ENCODE measurements at places on chromosomes 12 and 14. TPM values are rescaled to one million over a fixed set of nuclear protein-coding genes. Genes with fewer than 3 reads are reported as not detected.

The LBHD2 gene
- not detected for total RNA-seq

The ACOT6 gene
- total RNA-seq, result not detected

The HHIPL1 gene
- 1.3 TPM for total RNA-seq

The CNPY2 gene
- 69.9 TPM for total RNA-seq

The FAM222A gene
- total RNA-seq, result 7.3 TPM

The ABCC9 gene
- 52.0 TPM for total RNA-seq

The MYO1H gene
- total RNA-seq, result 2.0 TPM

DNA sequence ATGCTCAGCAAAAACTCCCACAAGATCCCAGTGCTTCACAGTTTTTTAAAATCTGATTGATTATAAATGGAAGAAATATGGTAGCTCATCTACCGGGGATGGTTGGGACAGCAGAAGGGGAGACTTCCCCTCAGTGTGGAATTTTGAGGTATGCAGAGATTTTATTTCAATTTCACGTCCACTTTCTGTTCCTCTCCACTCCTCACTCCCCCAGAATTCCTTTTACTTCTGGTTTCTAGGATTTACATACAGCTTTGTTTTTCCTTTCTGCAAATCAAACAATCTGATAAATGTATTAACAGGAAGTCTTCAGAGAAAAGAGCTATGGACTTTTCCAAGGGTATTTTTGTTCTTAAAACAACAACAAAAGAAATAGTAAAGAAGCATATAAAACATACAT is 181.5 kb upstream of the ARHGAP5 start:
- H3K4me3 ChIP-seq, result no peak overlapping the region
- no peaks in the 10 kb centered on the region for H3K36me3 ChIP-seq
- no peak overlapping the region for H3K27ac ChIP-seq

GRCh38 chr12:47742253-47742825 is 16.3 kb downstream of the RAPGEF3 start:
- no peak for DNase-seq
- no peak overlapping the region for H3K4me3 ChIP-seq
- H3K27ac ChIP-seq, result no peak overlapping the region
- no peaks in the 10 kb centered on the region for H3K36me3 ChIP-seq
- no peaks in the 10 kb centered on the region for H3K4me1 ChIP-seq
- H3K27me3 ChIP-seq, result no peaks in the 10 kb centered on the region

DNA sequence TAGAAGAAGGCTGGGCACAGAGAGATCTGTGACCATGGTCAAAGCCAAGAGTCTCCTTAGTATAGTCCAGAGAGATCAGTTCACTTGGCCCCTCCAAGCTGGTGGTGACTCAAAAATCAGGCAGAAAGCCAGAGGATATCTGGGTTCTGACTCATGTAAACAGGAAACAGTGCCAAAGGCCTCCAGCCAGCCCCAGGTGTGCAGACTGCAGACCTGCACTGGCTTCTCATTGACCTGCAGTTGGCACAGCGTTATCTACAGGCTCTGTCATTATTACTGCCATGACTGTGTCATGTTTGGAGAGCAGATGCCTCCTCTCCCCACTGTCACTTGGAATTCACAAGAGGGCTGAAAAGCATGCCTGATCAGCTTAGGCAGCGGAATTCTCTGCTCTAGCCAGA is 295.7 kb upstream of the PRKD1 start:
- peak; percentile 61 for DNase-seq
- no peak overlapping the region for H3K4me3 ChIP-seq
- H3K27me3 ChIP-seq, result no peaks in the 10 kb centered on the region
- no peaks in the 10 kb centered on the region for H3K4me1 ChIP-seq
- H3K27ac ChIP-seq, result peak overlapping the region; percentile 87
- H3K36me3 ChIP-seq, result no peaks in the 10 kb centered on the region

DNA sequence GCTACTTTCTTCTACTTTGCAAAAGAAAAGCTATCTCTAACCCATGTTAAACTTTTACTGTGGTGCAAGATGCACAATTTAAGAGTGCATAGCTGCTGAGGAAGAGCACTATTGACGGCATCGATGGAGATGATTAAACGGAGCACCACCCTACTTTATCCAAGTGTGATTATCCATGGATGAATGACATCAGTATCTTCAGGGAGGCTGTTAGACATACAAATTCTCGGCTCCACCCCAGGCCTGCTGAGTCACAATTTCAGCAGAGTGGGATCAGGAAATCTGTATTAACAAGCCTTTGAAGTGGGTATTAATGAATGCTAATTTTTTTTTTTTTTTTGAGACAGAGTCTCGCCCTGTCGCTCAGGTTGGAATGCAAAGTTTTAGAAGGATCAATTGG is 16.2 kb downstream of the SLC2A14 start:
- H3K27me3 ChIP-seq, result no peaks in the 10 kb centered on the region
- no peaks in the 10 kb centered on the region for H3K4me1 ChIP-seq
- no peak overlapping the region for H3K27ac ChIP-seq
- DNase-seq, result no peak

GRCh38 chr12:90290980-90291975 is 582.6 kb upstream of the ATP2B1 start:
- H3K27me3 ChIP-seq, result no peaks in the 10 kb centered on the region
- H3K27ac ChIP-seq, result no peak overlapping the region
- no peak for DNase-seq
- H3K4me1 ChIP-seq, result no peaks in the 10 kb centered on the region

DNA sequence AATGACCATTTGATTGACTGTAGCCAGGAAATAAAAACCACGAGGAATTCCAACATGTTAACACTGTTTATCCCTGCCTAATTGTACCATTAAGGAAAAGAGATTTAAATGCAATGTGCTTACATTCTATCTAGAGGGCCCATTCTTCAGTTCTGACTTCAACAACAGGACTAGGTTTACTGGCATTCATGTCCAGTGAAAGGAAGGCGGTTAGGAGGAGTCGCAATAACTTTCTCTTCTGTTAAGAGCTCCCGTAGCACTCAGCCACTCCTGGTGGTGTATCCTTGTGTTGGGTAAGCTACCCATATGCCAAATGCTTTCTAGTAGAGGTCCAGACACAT is 154.7 kb downstream of the STXBP6 start:
- no peaks in the 10 kb centered on the region for H3K4me1 ChIP-seq
- no peak for DNase-seq
- H3K4me3 ChIP-seq, result no peak overlapping the region
- H3K27ac ChIP-seq, result no peak overlapping the region
- H3K36me3 ChIP-seq, result no peaks in the 10 kb centered on the region
- H3K27me3 ChIP-seq, result no peaks in the 10 kb centered on the region

DNA sequence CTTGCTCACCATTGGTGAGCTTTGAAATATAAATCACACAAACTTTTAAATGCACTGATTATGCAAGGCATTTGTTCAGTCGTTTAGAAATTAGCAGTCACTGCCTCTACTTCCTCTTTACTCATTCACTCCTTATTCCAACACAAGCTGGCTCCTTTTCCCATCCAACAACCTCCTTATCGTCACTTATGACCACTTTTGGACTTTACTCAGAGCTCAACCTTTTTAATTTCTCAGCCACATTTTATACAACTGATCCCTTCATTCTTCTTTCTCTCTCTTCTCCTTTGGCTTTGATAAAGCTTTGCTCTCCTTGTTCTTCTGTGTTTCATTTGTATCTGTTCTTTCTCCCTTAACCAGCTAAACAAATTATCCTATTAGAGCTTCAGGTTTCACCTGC is 126.4 kb upstream of the PLEKHA5 start:
- H3K4me1 ChIP-seq, result no peaks in the 10 kb centered on the region
- no peak overlapping the region for H3K27ac ChIP-seq
- no peaks in the 10 kb centered on the region for H3K27me3 ChIP-seq

DNA sequence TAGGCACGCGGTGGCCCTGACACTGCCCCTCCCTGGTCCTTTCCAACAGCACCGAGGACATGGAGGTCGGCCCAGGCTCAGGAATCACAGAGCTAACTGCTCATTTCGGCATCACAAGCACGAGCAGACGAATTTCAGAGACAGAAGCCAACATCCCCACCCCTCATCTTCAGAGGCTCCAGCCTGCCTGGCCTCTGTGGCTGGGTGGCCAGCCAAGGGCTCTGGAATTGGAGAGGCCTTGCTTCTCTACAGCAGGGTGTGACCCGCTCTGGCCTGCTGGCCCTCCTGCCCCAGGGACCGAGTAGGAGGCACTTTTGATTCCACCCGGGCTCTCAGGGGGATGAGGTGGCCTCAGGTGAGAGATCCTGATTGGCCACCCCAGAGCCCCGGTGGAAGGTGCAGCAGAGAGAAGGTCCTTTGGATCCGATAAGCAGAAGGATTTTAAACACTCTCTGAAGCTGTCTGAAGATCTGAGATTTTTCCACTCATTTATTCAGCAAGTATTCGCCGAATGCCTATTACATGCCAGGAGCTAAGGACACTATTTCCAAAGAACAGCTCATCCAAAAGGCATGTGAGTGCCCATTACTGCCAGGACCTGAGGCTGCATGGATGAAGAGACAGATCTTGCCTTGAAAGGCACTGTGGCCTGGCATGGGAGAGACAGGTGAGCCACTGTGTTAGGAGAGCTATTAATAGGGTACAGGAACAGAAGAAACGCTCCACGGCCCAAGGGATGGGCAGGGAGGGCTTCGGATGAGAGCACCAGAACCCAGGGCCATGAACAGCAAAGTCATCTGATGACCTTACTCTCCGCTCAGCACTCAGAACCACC is 10.2 kb downstream of the BAG5 start:
- H3K27ac ChIP-seq, result peak overlapping the region; percentile 98
- H3K27me3 ChIP-seq, result no peaks in the 10 kb centered on the region
- DNase-seq, result peak; percentile 93
- H3K4me3 ChIP-seq, result peak overlapping the region; percentile 20

DNA sequence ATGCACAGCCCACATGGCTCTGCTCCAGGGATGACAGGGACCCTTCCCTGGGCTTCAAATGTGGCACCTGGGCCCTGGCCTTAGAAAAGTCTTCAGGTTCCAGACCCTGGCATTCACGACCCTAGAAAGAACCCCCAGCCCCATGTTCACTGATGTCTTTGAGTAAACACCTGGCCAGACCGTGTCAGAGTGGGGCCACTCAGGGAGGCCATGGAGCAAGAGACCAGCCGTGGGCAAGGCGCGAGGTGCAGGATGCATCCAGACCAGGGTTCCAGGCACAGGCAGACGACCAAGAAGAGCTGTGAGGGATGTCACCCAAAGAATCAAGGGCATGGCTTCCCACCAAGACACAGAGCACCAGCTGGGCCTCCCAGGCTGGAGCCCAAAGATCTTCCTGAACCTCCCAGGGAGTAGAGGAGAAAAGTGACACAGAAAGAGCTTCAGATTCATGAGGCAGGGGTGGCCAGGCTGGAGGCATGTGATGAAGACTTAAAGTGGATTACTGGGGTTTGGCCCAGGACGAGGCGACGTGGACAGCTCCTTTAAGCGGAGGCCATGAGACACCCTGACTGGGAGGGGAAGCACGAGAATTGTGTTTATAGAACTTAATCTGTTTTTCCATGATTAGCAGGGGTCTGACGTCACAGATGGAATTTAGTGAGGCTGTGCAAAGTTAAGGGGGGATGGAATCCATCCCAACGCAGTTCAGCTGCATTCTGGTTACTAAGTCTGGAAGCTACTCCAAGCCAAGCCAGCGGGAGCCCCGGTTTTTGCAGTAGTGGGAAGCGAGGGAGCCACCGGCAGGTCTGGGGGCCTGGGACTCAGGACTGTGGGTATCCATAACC is 61.6 kb downstream of the ARL6IP4 start:
- H3K27ac ChIP-seq, result no peak overlapping the region
- no peak overlapping the region for H3K4me3 ChIP-seq
- H3K4me1 ChIP-seq, result no peaks in the 10 kb centered on the region
- DNase-seq, result no peak
- H3K36me3 ChIP-seq, result no peaks in the 10 kb centered on the region
- no peaks in the 10 kb centered on the region for H3K27me3 ChIP-seq

DNA sequence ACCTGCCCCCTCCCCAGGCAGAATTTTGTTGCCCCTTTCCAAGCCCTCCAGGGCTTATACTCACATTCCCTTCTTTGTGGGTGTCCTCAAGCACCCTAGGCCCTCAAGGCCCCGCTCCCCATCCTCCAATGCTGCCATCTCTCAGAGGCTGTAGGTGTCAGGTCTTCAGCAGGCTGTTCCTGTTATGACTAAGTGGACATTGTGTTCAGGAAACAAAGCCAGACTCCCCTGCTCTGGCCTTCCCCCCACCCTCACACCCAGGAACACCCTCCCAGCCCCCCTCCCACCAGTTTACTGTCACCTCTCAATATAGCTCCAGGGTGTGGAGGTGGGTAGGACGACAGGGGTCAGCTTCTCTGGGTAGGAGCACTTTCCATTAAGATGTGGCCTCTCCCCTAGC is 1.4 kb upstream of the MYH6 start:
- H3K36me3 ChIP-seq, result no peaks in the 10 kb centered on the region
- no peak overlapping the region for H3K27ac ChIP-seq
- H3K4me1 ChIP-seq, result no peaks in the 10 kb centered on the region
- no peak for DNase-seq
- no peak overlapping the region for H3K4me3 ChIP-seq
- H3K27me3 ChIP-seq, result peaks cover 34% of the 10 kb centered on the region

GRCh38 chr12:113850309-113851056 is 115.6 kb downstream of the RBM19 start:
- no peaks in the 10 kb centered on the region for H3K4me1 ChIP-seq
- no peaks in the 10 kb centered on the region for H3K36me3 ChIP-seq
- H3K27ac ChIP-seq, result no peak overlapping the region
- no peak for DNase-seq
- no peak overlapping the region for H3K4me3 ChIP-seq

GRCh38 chr12:80935111-80935510 is 2.6 kb downstream of the LIN7A start:
- H3K27me3 ChIP-seq, result no peaks in the 10 kb centered on the region
- no peaks in the 10 kb centered on the region for H3K4me1 ChIP-seq
- H3K4me3 ChIP-seq, result no peak overlapping the region
- H3K27ac ChIP-seq, result no peak overlapping the region
- no peaks in the 10 kb centered on the region for H3K36me3 ChIP-seq

GRCh38 chr12:71684081-71684480 is 1.8 kb upstream of the TMEM19 start:
- H3K27ac ChIP-seq, result no peak overlapping the region
- H3K4me3 ChIP-seq, result no peak overlapping the region
- H3K4me1 ChIP-seq, result no peaks in the 10 kb centered on the region
- H3K27me3 ChIP-seq, result no peaks in the 10 kb centered on the region

DNA sequence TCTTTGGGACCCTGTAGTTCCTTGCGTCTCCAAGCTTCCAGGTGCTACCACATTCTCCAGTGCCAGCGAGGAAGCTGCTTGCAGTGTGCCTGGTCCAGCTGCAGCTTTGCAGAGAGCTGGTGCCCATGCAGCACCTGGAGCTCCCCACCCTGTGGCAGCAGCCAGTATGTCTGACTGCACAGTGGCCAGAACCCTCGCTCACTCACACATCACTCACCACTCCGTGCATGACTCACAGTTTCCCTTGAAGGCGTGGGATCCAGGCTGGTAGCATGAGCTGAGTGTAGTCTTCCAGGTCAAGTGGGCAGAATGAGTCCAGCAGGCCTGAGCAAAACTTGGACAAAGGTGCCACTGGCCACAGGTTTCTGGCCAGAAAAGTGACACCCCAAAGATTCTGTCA is 33.6 kb downstream of the SDR9C7 start:
- DNase-seq, result no peak
- H3K36me3 ChIP-seq, result no peaks in the 10 kb centered on the region
- H3K27ac ChIP-seq, result no peak overlapping the region
- H3K4me1 ChIP-seq, result no peaks in the 10 kb centered on the region
- no peak overlapping the region for H3K4me3 ChIP-seq
